ENCODE measurements at places on chromosomes 3 and 15.

DNA sequence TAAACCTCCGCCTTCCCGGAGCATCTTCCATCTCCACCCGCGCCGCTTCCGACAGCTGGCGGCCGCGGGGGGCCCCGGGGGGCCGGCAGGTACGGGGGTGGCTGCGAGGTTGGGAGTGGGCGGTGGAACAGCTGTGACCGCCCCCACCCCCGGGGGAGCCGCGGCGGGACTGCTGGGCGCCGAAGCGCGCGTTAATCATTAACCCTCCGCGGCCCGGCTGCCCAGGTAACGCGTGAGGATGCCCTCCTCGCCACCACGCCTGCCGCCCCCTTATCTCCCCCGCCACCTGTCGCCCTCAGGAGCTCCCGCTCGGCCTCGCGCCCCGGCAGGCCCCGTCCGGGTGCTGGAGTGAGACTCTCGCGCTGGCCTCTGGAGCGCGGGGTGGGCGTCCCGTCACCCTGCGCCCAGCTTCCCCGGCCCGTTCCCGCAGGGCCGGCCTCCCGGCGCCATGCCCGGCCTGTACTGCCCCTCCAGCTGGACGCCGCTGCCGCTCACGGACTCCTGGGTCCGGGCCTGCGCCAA is 757 bp downstream of the VWA5B2 start:
- DNase-seq, result no peak

GRCh38 chr3:58111513-58112184 is 99.1 kb downstream of the DNASE1L3 start:
- no peak for DNase-seq

DNA sequence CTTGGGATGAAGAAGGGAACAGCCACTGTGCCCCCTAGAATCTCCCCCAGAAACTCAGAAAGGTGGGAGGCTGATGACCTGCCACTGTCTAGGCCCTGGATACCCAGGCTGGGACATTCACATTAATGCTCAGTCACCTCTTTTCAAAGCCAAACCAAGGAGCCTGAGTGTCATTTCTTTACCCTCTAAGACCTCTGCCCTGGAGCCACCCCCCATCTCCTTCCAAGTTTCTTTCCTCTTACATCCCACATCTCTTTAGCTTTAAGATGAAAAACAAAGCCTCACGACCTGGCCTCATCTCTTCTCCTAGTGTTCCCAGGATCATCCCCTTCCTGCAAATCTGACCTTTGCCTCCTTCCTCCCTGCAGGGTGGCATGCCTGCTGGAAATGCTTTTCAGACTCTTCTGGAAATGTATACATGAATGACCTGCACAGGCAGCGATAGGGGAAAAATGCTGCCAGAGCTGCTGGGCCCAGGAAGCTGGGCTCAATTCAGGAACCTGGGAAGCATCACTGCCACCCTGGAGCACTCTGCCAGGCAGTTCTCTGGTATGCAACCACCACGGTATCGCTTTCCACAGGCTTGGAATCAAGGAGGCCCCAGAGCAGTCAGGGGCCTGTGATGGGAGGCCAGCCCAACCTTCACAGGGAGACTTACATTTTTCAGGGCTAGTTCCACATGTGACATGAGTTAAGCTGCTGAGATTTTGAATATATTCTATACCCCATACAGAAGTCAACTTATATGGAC is 67.6 kb downstream of the DAPK2 start:
- no peak for DNase-seq

DNA sequence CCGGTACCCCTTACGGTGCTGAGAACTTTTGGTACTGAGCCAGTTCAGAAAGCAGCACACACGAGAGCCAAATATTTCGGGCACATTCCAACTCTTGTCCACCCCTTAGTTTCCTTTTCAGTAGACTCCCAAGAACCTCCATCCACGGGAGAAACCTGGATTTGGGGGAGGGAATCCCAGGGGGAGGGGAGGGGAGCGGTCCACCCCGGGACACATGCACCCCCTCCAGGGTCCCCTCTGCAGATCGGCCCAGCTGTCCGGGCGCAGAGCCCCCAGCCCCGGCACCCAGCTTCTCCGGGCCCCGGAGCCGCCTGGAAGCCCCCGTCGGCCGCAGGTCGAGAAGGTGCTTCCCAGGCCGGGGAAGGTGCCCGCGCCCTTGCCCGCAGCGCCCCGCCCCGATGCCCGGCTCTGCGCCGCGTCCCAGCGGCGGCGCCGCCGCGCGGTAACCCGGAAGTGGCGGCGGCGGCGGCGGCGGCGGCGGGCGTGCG is 455 bp upstream of the ABHD17C start:
- DNase-seq, result no peak

DNA sequence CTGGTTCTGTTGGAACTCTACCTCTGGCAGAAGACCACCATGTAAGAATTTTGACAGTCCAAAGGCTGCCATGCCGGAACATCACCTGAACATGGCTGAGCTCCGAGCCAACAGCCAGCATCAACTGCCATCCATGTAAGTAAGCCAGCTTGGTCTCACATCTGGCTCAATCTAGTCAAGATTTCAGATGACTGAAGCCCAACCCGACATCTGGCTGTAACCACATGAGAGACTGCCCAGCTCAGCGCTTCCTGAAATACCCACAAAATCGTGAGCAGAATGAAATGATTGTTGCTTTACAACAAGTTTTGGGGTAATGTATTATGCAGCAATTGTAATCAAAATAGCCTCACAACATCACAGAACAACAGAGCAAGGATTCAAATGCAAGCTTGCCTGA is 32.9 kb downstream of the GHSR start:
- DNase-seq, result no peak

DNA sequence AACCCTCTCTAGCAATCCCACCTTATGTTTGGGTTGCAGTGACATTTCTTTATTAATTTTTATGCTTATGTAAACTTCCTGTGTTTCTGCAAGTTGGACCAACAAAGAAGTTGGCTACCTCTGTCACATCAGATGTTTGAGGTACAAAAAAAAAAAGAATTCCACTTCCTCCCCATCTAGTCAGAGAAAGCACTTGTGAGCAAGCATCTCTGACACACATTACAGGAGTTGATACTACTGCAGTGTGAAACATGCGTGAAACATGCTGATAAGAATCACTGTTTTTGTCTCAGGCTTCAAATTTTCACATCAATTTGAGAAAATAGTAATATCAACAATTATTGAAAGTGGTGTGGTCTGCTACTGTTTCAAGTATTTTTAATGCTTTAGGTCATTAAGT is 1.3 kb downstream of the SCAANT1 start:
- no peak for DNase-seq

DNA sequence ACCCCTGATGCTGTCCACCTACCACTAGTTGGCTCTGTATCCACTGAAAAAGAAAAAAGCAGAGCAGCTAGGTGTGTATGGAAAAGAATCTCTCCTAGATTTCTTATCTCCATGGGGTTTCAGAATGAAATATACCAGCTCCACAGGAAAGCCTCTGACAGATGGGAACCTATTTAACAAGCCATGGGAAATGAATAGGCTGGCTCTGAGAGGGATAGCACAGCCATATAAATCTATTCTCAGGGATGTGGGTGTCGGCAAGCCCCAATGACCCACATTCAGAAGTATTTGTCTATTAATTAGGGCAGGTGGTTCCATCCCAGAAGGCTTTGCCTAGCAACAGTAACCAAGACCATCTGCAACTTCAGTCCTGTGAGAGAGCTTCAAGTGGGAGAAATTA is 694.1 kb downstream of the AGBL1 start:
- no peak for DNase-seq

DNA sequence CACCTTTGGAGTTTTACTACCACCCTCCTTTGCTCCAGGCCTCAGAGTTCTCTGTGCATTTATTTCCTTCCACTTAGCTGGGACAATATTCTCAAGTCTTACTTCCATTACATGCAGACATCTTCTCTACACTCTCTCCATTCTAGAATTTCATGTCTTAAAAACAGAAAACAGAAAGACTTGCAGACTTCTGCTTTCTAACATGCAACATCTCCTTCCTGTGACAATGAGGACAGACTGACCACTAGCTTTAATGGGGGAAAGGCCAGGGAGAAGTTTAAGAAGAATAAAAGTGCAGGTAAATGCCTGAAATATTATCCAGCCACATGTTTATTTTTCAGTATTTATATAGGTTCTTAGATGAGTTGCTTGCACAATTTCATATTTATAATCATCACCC is 17.1 kb upstream of the CSTA start:
- DNase-seq, result no peak

DNA sequence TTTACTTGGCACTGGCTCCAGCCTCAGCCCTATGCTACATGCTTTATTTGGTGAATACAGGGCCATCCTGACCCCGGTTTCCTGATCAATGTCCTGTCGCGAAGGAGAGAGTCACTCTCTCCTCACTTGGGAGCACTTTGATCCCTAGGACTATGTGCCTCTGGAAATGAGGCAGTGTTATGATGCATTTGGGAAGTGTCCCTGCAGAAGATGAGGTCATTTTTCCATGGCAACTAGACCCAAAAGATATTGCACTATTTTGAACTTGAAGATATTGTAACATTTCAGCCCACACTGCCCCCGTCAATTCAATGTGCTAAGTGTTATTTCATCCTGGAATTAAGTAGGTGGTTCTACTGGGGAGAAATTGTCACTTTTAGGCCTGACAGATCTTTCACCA is 68.0 kb downstream of the LRRK1 start:
- no peak for DNase-seq

DNA sequence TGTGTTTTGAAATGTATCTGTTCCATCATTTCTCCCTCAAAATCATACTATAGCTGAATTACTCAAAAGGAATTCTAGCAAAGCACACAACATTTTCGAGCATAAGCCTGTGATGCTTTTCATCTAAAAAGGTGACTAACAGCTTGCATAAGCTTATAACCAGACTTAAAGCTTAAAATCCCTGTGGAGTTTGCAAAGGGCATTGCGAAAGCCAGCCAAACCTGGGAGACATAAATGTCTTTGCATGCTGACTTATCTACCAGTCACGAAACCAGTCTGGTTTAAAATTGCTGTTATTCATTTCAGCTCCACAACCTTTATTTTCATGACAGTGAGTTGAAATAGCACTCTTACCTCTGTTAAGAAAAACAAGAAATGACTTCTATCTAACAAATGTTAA is 35.6 kb upstream of the LIPC start:
- no peak for DNase-seq

GRCh38 chr3:194987571-194988494 is 283.1 kb downstream of the XXYLT1 start:
- DNase-seq, result no peak

DNA sequence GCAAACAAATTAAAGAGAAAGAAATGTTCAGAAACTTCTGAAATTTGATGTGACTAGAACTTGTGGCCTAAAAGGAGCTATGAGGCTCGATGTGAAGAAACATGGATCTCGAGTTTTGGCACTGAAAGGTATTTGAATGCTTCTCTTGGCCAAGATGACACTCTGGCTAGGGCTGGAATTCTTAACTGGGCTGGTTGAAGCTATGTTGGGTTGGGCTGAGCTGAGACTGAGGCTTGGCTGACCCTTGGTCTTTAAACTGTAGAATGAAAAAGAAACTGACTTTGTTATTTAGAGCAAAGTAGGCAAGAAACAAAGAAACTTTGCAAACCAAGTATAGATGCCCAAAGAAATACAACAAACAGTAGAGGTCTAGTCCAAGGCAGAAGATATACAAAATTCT is 28.1 kb upstream of the CLDN16 start:
- no peak for DNase-seq

GRCh38 chr3:49878686-49879085 is 9.0 kb upstream of the CAMKV start:
- DNase-seq, result no peak

DNA sequence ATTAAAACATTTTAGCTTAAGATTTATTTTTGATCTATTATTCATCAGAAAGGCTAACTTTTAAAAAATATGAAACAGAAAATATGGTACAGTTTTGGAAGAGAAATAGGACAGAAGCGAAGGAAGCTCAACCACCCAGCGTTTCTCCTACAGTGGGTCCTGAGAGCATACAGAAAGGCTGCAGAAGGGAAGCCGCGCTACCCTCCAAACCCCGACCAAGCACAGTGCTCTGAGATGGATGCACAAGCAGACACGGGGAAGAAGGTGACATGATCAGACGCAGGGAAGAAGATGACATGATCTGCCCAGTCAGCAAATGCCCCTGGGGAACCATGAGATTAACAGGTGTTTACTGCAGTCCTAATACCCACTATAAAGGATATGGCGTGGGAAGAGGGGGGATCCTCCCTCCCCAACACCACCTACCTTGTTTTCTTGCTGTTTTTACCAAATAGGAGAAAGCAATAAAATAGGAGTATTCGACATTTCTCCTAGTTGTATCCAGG is 14.4 kb downstream of the DCUN1D1 start:
- no peak for DNase-seq

- no peak for DNase-seq
Observed at GRCh38 chr3:149235599-149236424, 14.2 kb upstream of the CP start.

DNA sequence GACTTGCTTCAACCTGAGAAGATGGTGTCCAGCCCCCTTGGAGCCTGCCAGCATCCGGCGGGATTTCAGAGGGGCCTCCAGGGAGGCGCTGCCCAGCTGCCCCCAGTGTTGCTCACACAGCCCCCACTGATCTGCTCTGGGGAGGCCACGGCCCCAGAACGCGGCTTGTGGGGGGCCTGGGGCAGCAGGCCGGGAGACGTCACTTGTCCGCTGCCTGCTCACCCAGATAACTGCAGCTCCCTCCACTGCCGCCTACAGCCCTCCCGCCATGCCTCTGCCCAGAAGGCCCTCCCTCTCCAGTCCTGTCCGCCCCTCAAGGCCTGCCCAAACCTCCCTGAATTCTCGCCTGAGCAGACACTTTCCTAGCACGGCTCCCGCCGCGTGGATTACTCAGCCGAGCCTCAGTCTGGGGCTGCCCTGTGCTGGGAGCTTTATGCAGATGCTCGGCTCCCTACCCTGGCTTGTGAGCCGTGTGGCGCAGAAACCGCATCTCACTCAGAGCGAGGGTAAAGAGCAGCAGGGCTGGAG is 17.2 kb upstream of the ADIPOQ start:
- no peak for DNase-seq

DNA sequence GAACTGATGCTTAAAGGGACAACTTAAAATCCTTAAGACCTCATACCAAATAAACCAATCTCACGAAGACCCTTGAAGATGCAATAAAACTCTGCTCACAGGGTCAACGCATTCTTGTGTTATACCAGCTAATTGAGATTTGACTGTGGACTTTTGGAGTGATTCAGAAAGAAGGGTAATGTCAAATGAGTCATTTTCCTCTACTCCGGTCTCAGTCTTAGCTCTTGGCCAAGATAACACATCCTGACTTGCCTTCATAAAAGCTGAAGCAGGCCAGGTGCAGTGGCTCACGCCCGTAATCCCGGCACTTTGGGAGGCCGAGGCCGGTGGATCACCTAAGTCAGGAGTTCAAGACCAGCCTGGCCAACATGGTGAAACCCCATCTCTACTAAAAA is 3.8 kb downstream of the PKM start:
- DNase-seq, result no peak

GRCh38 chr3:70824773-70825172 is 512.3 kb upstream of the MDFIC2 start:
- no peak for DNase-seq

DNA sequence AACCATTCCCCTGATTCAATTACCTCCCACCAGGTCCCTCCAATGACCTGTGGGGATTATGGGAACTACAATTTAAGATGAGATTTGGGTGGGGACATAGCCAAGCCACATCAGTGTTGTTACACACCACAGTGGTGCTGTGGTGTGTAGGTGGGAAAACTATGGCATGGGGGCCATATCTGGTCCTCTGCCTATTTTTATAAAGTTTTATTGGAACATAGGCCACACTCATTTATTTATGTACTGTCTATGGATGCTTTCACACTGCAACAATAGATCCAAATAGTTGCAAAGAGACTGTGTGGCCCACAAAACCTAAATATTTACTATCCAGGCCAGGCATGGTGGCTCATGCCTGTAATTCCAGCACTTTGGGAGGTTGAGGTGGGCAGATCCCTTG is 46.4 kb downstream of the FLNB start:
- no peak for DNase-seq

GRCh38 chr15:62816342-62817069 is 226.0 kb upstream of the TPM1 start:
- no peak for DNase-seq

All from esophagus squamous epithelium (tissue), 5 donors.